ENCODE measurements at places on chromosomes 2 and 18.

GRCh38 chr2:138581909-138582308, 80.3 kb downstream of the SPOPL start:
- DNase-seq = no peak

- DNase-seq = no peak
These were observed 473.2 kb upstream of the SPHKAP start for GRCh38 chr2:228654707-228655106.

DNA sequence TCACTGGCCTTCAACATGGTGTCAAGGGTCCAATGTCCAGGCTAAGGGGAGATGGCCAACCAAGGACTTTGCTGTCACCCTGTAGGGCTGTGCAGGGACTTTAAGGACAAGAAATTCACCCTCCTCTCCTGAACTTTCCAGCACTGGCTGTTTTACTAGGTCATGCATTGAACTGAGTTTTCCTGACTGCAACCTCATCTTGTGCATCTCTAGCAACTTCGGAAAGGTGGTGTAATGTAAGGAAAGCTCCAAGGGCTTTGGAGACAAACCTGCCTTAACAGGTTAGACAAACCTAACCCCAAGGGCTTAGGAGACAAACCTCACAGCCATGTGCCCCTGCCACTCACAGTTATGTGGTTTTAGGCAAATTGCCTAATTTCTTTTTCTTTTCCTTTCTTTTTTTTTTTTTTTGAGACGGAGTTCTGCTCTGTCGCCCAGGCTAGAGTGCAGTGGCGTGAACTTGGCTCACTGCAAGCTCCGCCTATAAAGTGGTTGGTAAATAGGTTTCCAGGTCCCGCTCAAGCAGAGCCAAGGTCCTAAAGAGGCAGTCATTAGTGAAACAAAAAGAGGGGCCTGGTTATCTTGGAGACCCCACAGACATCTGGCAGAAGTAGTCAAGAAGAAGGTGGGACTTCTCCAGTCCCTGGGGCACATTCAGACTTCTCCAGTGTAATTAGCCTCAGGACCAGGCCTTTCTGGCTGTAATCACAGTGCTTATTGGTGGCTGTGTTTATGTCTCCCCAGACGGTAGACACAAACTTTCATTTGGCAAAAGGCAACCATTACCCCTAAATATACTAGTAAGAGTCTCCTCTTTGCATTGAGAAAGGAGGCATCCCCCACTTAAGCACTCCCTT, 37.6 kb upstream of the PMAIP1 start:
- no peak for DNase-seq

DNA sequence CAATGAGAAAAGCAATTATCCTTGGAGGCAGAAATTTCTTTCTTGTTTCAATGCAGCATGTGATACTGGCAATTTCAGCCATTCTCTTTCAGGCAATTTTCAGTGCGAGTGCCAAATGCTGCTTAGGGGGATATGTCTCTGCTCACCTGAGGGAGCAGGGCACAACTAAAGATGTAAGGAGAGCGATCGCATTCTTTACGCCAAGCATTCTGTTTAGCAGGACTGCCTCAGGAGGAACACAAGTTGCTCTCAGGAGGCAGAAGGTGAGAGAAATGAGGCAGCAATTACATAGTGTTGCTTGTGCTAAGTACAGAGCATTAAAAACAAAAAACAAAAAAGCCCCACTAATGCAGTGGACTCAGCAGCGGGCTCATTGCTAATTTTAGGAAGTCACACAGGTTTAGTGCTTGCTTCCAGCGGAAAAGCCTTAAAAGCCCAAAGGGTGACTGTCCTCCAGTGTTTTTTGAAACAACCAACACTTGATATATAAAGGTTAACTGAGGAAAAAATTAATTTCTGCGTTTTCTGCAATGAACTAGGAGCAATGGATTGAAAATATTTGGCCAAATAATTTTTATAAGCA, 116.9 kb downstream of the METTL8 start:
- no peak for DNase-seq

- no peak for DNase-seq
These were observed 13.4 kb upstream of the TLK1 start for GRCh38 chr2:171174075-171174474.

DNA sequence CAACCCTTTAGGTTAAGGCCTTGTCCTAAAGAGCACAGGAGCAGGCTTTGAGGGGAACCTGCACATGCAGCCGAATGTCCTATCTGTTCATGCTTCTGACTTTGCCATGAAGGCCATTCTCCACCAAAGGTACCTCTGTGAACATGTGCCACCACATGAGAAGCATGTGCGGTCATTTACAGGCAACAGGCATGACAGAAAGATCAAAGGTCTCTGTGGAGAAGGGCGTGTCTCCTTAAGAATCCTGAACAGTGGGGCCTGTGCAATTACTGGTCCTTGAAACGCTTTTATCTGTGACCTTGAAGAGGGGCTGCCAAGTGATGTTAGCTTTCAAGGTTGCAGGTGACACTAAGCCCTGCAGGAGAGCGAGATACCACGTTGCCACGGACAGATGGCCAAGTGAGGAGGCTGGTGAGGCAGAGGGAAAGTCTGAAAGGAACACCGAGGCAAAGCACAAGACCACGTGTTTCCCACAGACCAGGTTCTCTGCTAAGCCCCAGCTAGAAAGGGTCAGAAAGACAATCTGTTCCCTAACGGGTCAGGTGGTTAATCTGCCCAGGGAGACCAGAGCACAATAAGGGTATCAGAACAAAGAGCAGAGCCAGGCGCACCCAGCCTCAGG, 19.5 kb upstream of the POMC start:
- DNase-seq = no peak

- no peak for DNase-seq
These were observed 45.9 kb downstream of the ACVR1 start for GRCh38 chr2:157830266-157830665.

GRCh38 chr2:172234716-172235691, 132.3 kb upstream of the DLX2 start:
- DNase-seq = no peak
